Stimulated activated CD4-positive, alpha-beta T cell treated with anti-CD3 and anti-CD28 coated beads, TNF-alpha, amount 100 ng/mL, for 1 hour (primary cell): ENCODE measurements at places on chromosomes 11 and 22.

DNA sequence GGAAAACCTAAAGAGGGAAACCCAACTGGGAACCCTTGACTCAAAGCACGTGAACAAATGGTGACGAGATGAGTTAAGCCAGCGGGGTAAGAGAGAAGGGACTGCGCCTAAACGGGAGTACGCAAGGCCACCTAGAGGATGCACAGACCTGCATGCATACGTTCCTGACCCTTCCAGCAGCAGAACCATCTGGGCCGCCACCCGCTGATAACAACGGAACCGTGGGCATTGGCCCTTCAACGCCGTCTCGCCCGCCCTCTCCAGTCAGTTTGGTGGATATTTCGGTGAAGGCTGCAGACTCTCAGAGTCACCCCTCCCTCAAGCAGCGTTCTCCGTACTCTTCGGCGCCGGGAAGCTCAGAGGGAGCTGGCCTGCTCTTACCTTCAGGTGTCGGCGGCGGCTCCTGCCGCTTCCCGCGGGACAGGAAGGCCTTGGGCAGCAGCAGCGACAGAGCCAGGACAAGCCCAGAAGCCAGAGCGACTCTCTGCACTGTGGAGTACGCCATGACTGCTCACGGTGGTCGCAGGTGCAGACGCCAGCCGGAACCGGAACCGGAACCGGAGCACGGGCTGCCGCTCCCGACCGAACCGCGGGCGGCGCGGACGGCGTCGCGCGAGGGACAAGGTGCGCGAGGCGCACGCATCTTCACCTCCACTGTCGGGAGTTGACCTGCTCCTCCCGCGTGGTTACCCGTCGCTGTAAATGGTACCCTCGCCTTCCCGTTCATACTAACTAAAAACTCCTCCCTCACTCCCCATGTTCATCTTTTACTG is at the start of gene RIC3:
Gene RIC3 (minus strand): TSS at position 541 of the 773 bp plus-strand sequence. CDS start 36 bp downstream, at position 505.
- DNase-seq: peak; percentile 20

- DNase-seq: no peak
Measured at GRCh38 chr11:125464270-125464662, 31.8 kb downstream of the FEZ1 start.

DNA sequence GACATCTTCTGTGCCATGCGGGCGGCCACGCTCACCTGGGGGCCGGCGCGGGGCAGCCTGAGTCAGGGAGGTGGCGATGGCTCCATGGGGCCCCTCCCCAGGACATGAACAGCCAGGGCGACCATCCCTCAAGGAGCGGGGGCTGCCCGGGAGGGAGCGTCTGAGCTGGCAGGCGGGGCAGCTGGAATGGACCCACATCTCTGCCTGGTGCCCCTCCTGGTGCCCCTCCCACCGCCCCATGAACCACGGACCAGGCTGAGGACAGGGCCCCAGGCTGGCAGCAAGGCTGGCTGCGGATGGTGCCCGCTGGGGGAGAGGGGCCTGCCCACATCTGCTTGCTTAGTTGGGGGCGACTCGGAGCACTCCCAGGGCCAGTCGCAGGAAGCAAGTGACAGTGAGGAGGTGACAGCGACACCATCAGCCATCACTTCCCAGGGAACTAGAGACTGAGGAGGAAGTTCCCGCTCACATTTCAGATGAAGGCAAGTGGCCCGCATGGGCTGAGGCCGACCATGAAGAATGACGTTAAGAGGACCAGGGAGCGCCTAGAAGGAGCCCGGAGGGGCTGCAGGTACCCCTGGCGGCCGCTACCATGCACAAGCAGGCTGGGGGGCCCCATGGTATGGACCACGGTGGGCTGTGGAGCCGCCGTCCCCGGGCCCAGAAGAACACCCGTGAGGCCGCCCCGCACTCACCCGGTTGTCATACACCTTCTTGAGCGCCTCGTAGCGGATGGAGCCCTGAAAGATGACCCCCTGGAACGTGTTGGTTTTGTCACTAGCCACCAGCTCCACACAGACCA is 37.3 kb downstream of the KIAA0930 start:
- no peak for DNase-seq

- no peak for DNase-seq
Measured at GRCh38 chr11:128692753-128693415, 988 bp upstream of the FLI1 start.

- no peak for DNase-seq
Measured at GRCh38 chr11:4090258-4090657, 4.3 kb upstream of the RRM1 start.

GRCh38 chr11:128568166-128568778 is 19.1 kb downstream of the ETS1 start:
- no peak for DNase-seq

GRCh38 chr22:23226497-23226850 is 46.2 kb downstream of the BCR start:
- DNase-seq: no peak

GRCh38 chr11:22477312-22477711 is 139.1 kb downstream of the SLC17A6 start:
- no peak for DNase-seq

DNA sequence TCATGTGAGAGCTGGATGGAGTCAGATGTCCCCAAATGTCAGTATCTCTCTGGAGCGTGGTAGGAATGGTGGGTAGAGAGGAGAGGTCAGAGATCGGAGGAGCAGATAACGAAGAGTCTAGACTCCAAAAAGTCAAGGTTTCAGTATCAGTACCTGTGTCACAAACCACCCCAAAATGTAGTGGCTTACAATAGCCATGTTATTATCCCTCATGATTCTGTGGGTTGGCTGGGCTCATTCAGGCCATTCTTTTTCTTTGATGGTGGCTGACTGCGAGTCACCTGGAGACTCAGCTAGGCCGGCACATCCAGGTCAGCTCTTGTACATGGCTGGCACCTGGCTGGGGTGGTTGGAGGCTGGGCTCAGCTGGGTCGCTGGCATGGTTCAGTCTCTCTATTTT is 7.3 kb upstream of the SSTR3 start:
- DNase-seq: no peak

DNA sequence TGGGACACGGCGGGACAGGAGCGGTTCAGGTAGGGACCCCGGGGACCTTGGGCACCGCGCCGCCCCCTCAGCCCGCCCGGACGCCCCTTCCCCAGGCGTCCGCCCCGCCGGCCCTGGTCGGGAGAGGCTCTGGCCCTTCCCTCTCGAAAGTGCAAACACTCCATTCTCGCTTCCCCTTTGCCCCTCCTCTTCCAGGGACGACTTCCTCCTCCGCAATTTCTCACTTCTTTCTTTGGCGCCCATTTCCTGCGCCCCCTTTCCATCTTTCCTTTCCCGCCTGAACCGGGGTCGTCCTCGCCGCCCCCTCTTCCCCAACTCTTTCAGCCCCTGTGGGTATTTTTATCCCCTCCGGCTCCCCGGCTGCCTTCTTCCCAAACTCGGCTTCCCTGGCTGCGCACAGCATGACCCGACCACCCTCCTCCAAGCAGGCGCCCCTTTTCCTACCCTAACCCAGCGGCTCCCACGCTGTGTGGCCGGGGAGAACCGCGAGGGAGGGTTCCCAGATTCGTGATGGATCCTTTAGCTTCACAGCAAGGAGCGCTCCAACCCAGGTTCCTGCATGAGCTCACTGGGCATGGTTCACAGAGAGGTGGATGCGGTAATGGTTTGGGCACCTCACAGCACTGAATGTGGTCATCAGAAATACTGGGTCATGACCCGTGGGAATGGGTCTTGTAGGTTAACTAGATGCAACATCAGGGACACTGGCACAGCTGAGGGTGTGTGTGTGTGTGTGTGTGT is 689 bp downstream of the RAB39A start:
- DNase-seq: no peak

GRCh38 chr11:58039589-58039988 is 8.8 kb downstream of the OR6Q1 start:
- DNase-seq: no peak

- DNase-seq: peak; percentile 32
Measured at GRCh38 chr11:73350908-73351636, 25.1 kb upstream of the RELT start.

DNA sequence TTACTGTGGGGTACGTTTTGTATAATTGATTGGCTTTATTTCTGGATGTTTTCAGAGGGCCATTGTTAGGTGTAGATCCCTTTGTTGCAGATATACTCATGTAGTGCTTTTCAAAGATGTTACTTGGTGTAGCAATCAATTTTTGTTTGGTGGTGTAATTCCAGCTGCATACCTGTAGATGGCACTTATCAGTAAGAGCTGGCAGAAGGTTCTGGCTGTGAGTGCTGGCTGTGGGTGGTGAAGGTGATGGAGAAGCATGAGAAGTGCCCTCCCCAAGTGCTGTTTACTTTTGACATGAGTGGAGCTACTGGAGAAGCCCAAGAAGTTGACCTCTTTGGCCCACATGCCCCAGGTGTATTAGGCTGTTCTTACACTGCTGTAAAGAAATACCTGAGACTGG is 1074.9 kb downstream of the FAM181B start:
- no peak for DNase-seq

GRCh38 chr11:112179601-112180000 is 4.3 kb downstream of the BCO2 start:
- DNase-seq: no peak

DNA sequence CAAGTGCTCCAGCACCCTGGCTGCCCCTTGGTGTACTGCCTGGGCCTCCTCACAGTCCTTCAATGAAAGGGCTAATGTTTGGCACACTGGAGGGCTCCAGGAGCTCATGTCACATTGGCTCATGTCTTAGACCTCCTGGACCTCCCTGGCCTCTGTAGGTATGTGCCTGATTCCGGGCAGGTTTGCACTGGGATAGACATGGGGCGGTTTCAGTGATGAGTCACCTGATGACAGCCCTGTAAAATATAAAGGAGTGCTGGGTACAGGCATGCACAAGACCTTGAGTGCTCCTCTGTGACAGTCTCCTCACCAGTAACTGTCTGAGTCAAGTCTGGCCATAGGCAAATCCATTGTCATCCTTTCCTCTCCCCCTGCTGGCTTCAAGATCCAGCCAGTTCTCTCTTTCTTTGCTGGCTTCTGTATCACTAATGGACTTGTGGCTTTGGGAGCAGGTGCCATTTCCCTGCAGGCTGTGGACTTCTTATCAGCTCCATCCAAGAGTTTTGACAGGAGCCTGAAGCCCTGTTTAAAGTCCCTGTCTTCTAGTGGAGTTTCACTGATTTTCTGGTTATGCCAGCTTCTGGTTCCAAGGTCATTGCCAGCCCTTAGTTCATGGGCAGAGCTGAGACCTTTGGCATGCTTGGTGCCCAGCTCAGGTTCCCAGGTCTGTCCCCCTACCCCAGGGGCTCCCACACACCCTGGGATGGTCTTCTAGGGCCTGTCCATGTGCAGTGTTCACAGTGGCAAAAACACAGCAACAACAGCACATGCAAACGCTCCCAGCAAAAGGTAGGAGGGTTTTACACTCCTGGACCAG is 22.7 kb upstream of the P2RY2 start:
- DNase-seq: no peak

DNA sequence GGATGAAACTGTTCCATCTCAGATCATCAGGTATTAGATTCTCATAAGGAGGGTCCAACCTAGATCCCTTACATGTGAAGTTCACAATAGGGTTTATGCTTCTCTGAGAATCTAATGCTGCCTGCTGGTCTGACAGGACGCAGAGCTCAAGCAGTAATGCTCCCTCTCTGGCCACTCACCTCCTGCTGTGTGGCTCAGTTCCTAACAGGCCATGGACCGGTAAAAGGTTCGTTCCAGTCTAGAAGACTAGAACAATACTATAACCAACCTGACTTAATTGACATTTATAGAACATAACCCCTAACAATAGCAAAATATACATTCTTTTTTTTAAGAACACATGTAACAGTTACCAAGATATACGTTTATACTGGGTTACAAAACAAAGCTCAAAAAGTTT is 45.8 kb downstream of the ATG16L2 start:
- no peak for DNase-seq

DNA sequence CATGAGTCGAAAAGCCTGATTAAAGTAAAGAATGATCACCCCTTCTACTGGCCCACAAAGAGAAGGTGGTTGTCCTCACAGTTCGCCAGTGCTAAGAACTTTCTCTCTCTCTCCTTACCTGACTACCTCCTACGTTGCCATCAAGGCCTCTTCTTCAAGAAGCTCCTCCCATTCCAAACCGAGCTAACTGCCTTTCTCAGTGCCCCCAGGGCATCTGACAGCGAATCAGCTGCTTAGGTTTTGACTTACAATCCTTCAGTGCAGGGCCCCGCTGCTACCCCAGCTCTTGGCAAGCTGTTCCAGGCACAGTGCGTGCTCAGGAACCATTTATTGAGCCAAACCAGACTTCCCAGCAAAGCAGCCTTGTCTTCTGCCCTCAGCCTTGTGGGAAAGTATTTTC is 5.8 kb downstream of the VSTM5 start:
- no peak for DNase-seq

DNA sequence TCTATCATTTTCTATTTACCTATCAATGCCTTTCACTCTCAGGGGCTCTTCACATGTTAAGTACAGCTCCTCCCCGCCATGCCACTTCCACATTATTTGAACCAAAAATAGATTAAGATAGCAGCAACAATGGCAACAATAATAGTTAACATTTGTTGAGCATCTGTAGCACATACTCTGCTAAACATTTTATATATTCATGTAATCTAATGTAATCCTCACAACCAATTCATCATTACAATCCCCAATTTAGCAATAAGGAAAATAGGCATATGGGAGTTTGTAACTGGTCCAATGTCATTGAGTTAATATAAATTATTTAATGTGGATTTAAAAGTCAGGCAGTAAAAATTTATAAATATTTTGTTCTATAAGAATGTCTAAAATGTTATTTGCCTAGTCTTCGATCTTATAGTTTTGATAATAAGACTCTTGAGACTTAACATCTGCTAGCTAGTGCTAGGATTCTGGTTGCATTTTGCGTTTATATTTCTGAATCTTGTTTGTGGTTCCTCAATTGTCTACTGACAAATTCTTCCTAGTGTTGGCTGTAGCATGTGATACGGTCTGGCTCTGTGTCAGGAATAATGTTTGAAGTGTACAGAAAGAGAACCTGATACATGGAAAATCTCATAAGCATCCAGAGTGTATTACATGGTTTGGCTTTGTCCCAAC is 621.5 kb upstream of the LUZP2 start:
- no peak for DNase-seq

GRCh38 chr11:95252586-95252985 is 21.6 kb upstream of the SESN3 start:
- DNase-seq: no peak

GRCh38 chr11:26993965-26994457 is at the start of gene FIBIN:
TSS of gene FIBIN (plus strand) at chr11:26994112. CDS start at chr11:26994527, 415 bp downstream.
- no peak for DNase-seq
